ENCODE measurements at places on chromosomes 1 and 21.

GRCh38 chr21:31293986-31294385 lies 50.1 kb downstream of the TIAM1 start:
- DNase-seq: no peak

DNA sequence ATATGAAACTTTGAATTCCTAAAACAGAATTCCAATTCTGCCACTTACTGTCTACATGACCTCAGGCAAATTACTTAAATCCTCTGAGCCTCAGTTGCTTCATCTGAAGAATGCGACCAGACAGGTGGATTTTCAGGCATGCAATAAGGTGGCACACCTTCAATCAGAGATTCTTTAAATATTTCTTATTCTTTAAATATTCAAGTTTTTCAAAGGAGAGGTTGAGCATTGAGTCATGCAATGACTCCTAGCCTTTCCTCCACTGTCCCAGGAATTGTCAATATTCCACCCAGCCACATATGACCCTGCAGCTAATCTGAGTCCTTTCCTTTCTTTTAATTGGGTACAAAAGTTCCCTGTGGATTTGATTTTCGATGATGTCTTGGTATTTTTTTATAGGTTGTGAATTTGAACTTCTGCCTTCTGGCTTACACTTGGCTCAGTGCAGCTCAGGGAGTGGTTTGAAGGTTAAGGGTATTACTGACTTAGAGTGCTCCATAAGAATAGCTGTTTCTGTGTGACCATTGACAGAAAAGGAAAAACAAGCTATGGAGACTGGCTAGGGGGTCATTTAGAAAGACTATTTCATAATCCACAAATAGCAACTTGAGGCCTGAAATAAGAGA lies 52.2 kb upstream of the PRDX6 start:
- no peak for DNase-seq

- no peak for DNase-seq
These were observed 5.2 kb upstream of the GIPC2 start for GRCh38 chr1:78040484-78041089.

GRCh38 chr1:35925741-35926140 lies 5.2 kb upstream of the AGO3 start:
- DNase-seq: no peak

GRCh38 chr1:218415726-218416125 lies 70.6 kb downstream of the TGFB2 start:
- no peak for DNase-seq

- DNase-seq: no peak
These were observed 52.0 kb upstream of the LYPLAL1 start for GRCh38 chr1:219121679-219122078.

GRCh38 chr1:174158767-174159251 lies 511 bp upstream of the RABGAP1L start:
- DNase-seq: peak; percentile 11

DNA sequence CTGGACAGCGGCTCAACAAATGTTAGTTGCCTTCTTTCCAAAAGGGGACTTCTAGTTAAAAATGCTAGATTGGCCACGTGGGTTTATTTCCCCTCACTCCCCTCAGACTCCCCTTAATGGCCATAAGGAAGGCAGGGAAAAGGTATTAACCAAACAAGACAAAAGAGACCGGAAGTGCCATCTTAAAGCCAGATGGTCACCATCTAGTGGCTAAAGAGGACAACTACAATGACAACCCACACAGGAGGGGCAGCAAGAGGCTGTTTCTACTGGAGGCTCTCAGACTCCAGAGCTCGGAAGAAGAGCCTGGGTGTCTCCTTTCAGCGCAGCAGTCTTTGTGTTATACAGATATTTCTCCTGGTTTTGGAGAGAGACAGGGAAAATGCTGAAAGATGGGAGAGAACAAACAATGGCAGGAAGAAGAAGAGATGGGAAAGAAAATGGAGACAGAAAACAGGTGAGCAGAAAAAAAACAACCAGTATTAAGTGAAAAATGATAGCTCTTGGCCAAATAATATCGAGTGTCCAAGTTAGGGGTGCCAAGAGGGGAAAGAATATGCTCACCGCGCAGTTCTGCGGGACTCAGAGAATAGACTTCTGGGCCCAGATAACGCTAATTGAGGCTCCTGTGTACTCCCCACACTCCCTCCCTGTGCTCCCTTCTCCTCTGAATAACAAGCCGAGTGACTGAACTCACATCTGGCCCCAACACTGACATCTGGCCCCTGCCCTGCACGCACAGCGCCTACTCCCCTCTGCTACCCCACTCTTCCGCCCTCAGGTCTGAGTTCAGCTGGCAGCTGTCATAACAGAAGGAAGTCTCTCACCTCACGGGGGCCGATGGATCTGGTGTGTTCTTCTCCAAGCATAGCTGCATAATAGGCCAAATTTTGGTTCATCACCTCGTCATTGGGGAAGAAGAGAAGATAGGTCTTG lies 9.6 kb downstream of the P3H1 start:
- DNase-seq: peak; percentile 56

DNA sequence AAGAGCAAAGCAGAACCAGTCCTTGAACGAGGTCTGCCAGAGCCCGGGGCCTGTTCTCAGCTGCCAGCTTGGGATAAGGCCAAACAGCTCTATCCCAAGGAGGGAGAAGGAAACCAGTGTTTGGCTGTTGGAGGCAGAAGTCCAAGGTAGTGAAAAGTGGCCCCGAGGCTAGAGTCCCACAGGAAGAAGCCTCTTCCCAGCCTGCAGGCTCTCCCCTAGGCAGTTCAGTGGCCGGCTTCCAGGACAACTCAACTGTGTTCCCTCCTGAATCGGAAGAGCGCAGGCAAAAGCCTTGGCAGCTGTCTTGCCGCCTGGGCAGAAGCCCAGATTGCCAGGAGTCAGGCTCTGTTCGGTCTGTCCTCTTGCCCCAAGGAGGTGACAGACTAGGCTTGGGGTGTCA lies 19.3 kb downstream of the QSOX1 start:
- no peak for DNase-seq

DNA sequence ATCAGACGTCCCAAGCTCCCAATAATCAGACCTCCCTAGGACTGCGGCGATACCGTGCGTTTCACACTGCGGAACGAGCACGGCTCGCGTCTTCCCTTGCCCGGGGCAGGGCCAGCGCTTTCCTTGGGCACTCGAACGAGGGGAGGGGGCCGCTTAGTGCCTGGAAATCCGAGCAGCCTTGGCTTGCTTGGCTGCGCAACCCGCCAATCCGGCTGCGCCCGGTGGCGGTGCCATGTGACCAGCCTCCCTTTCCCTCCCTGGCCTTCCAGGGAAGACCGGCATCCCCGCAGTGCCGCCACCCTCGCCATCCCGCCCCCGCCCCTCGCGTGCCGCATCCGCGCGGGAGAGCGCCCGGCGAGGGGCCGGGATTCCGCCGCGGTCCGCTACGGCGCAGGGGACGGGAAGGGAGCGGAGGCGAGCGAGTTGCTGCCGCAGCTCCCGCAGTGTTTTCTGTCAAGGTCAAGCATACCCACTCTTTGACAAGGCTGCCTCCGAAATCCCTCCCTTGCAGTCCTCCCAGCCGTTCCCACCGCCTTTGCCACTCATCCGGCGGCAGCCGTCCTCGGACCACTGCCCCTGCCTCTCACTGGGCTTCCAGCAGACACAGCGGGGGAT lies 8.3 kb upstream of the RNF19B start:
- DNase-seq: no peak

DNA sequence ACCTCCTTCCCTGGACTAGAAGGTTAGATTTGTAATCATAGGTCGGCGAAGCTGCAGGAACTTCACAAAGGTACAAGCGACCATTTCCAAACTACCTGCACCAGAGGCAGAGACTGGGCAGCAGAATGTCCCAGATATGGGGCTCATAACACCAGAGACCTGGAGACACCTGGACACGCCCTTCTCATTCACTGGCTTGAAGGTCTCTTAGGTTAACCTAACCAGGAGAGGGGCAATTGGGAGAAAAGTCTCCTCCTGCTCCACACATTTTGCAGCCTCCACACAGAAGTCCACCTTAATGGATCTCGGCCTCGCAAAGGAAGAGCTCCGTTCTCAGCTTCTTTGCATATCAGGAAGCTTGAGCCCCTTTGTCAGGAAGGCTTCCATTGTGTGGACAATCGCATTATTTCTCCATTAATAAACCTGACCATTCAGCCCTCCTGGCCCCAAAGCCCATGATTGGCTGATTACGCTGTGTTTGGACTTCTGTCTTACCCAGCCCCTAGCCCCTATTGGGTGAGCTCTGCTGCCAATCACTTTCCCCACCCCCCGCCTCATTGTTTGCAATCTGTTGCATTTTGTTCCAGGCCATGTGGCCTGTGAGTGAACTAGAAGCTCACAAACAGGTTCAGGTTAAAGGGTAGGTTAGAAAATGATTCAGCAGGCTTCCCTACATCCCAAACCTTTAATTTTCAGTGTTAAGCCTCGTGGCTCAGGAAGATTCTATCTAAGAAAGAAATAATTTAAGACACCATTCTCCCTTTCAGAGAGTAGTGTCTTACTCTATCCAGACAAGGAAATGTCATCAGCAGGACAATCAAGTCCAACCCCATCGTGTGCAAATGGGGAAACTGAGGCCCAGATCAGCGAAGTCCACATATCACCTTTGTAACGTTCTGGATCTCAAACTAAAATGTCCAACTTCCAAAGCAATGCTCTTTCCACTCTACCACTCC lies 2.8 kb downstream of the MYCL start:
- DNase-seq: peak; percentile 98

- no peak for DNase-seq
These were observed 19.0 kb downstream of the RRP1 start for GRCh38 chr21:43808367-43808766.

GRCh38 chr1:87473203-87473661 lies 144.6 kb downstream of the LMO4 start:
- no peak for DNase-seq

GRCh38 chr1:29234471-29234870 lies 1.9 kb upstream of the PTPRU start:
- DNase-seq: no peak

DNA sequence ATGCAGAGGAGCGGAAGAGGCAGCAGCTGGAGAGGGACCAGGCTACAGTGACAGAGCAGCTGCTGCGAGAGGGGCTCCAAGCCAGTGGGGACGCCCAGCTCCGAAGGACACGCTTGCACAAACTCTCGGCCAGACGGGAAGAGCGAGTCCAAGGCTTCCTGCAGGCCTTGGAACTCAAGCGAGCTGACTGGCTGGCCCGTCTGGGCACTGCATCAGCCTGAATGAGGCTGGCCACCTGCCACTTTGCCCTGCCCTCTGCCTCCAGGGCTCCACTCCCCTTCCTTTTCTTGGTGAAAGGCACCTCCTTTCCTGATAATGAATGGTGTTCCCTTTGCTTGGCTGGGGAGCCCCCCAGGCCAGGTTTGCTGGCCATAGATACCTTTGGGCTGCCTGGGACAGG lies 3.3 kb upstream of the HMGN2 start:
- DNase-seq: no peak

- DNase-seq: peak; percentile 60
These were observed 574 bp downstream of the ITPKB start for GRCh38 chr1:226738421-226738994.

- DNase-seq: no peak
These were observed 200.2 kb downstream of the SDCCAG8 start for GRCh38 chr1:243455760-243456651.

- no peak for DNase-seq
These were observed 432.8 kb downstream of the MATN1 start for GRCh38 chr1:30290581-30290980.

DNA sequence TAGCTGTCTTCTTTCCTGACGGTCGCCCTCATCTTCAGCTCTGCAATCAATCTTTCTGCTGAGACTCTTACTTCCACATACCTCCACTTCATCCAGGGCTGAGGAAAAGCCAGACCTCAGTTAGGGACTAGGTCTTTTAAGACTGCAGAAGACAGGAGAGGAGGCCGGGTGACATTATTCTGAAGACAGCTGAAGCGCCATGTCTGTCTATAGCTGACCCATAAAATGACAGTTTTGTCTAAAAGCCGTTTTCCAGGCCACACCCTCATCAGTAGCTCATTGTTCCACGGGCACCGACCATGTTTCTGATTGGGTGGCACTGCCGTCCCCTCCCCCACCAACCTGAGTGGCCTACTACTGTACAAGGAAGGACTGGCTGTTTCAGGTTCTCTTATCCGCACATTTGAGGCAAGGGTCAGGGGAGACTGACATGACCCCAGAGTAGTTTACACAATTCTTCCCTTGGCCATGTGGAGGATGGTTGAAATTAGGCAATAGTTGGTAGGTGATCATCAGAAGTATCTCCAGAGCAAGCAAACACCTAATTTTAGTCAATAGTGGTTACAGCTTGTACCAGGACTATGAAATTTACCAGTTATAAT lies at the start of gene ADCY10:
TSS of gene ADCY10 (minus strand) at position 240 of the 602 bp plus-strand sequence. CDS start 8,994 bp downstream, outside the sequence.
- DNase-seq: no peak

DNA sequence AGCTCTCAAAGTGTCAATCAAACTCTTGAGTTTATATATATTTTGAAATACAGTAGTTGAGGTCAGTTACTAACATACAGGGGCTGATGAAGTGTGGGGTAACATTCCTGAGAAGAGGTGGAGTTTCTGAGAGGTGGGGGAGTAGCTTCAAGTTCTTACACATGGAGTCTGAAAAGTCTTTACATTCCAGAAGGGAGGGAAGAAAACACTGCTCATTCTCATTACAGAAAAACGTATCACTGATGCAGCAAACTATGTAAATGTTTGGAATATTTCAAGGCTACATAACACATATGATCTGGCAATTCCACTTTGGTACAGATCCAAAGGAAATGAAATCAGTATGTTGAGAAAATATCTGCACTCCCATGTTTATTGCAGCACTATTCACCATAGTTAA lies 1065.8 kb upstream of the B3GALT2 start:
- no peak for DNase-seq

GRCh38 chr1:222546548-222547259 lies 1.2 kb downstream of the HHIPL2 start:
- no peak for DNase-seq

GRCh38 chr1:5273280-5274003 lies 619.0 kb downstream of the AJAP1 start:
- no peak for DNase-seq

DNA sequence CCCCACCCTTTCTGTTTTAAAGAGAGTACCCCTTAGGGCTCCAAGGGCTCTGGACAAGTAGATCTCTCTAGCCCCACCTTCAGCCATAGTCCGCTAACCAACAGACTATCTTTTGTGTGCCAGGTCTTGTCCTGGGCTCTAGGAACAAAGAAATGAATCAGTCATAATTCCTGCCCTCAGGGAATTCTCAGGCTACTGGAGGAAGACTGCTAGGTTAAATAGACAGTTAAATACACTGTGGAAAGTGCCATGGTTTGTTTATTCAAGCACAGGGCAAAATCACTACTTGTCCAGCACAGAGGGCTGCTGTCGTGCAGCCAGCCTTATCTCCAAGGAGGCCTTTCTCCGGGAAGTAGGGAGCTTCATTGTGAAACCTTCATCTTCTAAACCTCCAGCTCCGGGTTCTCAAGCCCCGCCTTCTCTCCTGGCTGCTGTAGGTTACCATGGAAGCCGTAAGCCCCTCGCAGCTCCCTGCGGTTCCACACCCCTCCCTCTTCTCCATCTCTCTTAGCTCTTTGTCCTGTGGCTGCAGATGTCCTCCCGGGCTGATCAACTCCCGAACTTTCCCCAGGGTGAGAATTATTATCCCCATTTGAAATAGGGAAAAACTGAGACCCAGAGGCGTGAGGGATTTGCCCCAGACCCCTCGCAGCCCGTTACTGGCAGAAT lies 29.8 kb downstream of the SHISAL2A start:
- peak; percentile 96 for DNase-seq

- DNase-seq: no peak
These were observed 86.4 kb downstream of the LAMC2 start for GRCh38 chr1:183272390-183272848.

GRCh38 chr1:35845766-35846165 lies 37.2 kb upstream of the AGO1 start:
- DNase-seq: no peak

GRCh38 chr1:206479183-206480125 lies 9.2 kb downstream of the IKBKE start:
- DNase-seq: peak; percentile 84
